ENCODE measurements at places on chromosomes 2 and 18.

DNA sequence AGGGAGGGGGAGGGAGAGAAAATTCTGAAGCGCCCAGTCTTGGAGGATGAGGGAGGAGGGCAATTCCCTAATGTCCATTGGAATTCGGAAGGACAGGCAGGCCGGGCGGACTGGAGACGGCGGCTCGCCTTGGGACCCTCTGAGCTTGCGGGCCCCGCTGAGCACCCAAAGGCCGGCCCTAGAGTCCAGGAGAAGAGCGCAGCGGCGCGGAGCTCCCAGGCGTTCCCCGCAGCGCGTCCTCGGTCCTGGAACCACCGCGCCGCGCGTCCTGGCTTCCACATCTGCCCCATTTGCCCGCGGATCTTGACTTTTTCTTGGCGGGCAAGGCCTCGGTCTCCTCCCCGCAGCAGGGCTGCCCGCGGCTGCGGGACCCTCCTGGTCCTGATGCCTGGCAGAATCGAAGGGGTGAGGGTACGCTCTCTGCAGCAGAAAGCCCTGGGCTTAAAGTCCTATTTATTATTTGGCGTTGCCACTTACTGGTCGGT is 675 bp upstream of the MLPH start:
- DNase-seq, result no peak

DNA sequence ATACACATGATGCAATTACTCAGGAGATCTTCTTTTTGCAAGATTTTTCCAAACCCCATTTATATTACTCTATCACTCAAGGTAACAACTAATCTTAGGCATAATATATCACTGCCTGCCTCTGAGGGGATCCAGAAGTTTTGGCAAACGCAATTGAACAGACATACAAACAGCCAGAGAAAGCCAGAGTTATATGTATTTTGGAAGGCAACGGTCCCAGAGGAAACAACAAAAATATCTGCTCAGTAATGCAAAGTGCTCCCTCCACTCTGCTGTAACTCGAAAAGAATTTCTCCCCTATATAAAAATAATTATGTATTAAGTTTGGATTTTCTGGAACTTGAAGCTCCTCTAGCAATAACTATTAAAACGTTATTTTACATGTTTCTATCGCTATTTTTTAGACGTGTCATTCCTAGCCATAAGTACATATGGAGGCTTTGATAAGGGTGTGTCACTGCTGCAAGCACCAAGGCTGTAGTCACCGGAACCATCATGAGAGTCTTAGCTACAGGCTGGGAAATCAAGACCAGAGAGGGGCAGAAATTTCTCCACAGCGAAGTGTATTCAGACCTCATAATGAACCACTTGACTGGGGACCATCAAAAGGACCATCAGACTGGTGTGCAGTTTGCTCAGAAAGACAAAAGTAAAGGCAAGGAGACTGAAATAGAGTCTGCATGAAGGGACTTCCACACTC is 3.7 kb upstream of the GKN1 start:
- no peak for DNase-seq

DNA sequence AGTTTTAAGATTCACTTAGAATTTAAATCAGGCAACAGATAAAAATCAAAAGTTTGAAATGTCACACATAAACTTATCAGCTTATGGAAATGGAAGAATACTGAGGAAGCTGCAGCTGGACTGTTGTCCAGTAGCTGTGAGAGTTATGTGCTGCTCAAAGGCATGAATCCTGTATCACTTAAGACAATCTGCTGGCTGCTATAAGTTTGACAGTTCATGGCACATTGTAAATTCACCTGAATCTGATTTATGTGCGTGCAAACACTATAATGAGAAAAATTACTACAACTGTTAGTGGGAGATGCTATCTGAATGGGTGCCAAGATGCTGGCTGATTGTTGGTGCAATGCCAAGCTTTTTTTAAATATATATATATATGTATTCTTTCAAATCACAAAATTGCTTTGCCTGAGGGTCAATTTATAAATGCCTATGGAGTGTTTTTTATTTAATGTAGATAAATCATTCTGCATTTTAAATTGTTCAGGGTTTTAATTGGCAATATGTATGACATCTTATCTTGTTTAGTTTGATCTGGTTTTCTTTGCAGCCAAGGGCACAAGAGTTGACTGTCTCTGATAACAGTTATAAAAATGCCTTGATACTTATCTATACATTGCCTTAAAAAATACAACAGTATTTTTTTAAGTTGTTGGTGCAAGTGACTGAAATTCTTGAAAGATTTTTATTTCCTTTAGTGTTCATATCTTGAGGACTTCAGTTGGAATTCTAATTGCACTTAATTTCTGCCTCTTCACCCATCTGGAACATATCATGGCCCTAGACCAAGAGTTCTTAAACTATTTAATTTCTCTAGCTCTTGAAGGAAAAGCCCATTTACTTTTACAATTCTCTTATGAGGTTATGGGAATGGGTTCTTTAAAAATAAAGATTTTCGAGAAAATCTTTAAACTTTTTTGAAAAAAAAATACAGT is 48.7 kb downstream of the CAVIN2 start:
- no peak for DNase-seq

GRCh38 chr2:219731173-219731572 is 103.7 kb downstream of the SLC4A3 start:
- DNase-seq, result no peak

- no peak for DNase-seq
Measured at GRCh38 chr2:216694082-216694825, 1.1 kb downstream of the IGFBP5 start.

GRCh38 chr2:46847726-46848412 is 67.7 kb downstream of the MCFD2 start:
- no peak for DNase-seq

GRCh38 chr2:147358375-147358774 is 486.5 kb upstream of the ACVR2A start:
- no peak for DNase-seq

GRCh38 chr2:152421521-152422370 is 86.8 kb downstream of the FMNL2 start:
- DNase-seq, result no peak

GRCh38 chr2:170500104-170500503 is 215.0 kb upstream of the SP5 start:
- no peak for DNase-seq

DNA sequence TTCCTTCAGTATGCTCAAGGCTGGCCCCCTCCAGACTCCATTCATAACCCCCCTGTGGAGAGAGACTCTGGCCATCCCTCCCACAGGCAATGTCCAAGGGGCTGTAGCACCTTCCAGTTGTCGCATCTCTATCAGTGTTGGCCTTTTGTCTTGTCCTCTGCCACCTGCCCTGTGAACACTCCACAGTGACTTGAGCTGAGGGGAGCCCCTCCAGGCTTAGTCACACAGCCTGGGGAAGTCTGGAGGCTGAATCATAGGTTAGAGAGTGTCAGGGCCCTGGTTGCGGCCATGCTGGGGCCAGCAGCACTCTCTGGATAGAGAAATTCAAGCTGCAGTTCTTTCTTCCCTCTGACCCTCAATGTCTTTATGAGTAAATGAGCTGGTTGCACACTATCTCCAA is 64.7 kb downstream of the GYPC start:
- no peak for DNase-seq

- DNase-seq, result no peak
Measured at GRCh38 chr2:105373895-105374401, 24.9 kb downstream of the FHL2 start.

GRCh38 chr18:34049511-34049910 is 175.2 kb downstream of the NOL4 start:
- DNase-seq, result no peak

GRCh38 chr18:9861933-9862332 is 23.8 kb upstream of the TXNDC2 start:
- no peak for DNase-seq

GRCh38 chr2:156065912-156066311 is 266.6 kb downstream of the NR4A2 start:
- DNase-seq, result no peak

- DNase-seq, result no peak
Measured at GRCh38 chr2:128832946-128833663, 514.4 kb upstream of the HS6ST1 start.

- DNase-seq, result no peak
Measured at GRCh38 chr18:61609131-61609530, 275.9 kb downstream of the CDH20 start.

DNA sequence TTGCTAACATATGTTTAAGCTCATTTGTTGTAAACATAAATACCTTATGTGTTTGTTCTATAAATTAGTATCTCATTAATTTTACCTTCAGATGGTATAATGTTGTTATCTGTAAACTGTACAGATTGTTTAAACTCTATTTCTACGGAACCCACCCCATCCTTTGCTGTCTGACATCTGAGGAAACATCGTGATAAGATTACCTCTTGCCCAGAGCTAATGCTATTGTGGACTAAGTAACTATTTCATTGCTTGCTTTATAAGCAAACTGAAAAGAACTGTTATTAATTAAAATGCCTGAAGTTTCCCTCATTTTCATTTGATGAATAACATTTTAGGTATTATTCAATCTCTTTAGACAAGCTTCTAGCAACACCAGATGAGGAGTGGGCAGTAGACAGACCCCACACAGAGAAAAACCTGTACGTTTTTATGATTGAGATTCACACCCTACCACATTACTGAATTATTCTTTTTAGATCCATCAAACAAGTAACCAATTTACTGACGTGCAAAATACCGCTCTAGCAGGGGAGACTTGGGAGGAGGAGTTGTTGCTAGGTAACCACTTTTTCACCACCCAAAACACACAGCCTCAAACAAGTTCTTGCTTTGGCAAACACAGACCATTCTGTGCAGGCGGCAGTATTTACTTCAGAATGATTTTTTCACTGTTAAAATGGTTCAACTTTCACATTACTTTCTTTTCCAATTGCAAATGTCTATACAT is 1.9 kb upstream of the SYT4 start:
- no peak for DNase-seq

GRCh38 chr2:37659723-37660122 is 11.7 kb downstream of the CDC42EP3 start:
- no peak for DNase-seq

DNA sequence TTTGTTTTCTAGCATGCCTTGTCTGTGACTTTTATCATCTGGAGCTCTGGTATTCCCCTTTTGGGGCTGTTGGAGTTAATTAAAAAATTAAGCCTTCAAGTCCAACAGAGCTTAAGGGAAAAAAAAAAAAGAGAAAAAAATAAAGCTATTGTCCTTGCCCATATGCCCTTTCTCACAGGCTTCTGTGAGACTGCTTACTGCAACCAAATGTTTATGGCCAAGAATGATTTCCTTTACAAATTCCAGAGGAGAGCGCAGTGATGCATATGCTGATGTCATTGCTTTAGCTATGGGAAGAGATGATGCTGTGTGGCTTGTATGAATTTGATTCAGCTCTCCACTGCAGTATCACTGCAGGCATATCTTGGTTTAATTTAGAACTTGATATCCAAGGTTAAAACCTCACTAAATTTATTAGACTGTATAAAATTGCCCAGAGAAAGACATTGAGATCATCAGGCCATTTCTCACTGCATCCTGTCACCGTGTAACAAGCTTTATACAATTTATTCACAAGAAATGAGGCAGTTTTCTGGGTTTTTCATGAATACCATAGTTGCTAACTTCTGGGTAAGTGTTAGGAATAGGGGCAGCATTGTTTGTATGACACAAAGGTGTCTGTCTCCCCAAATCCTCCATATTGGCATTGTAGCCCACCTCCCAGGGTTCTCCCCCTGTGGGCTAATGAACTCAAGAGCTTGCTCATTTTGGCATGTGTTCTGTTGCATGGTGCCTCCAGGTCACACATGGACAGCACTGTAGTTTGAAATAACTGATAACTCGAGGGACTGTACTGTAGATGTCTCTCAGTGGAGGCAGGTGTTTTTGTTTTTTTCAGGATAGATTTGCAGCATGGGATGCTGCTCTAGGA is 85.0 kb downstream of the TANC1 start:
- DNase-seq, result no peak

- DNase-seq, result no peak
Measured at GRCh38 chr18:78431606-78432005, 548.0 kb upstream of the SALL3 start.

DNA sequence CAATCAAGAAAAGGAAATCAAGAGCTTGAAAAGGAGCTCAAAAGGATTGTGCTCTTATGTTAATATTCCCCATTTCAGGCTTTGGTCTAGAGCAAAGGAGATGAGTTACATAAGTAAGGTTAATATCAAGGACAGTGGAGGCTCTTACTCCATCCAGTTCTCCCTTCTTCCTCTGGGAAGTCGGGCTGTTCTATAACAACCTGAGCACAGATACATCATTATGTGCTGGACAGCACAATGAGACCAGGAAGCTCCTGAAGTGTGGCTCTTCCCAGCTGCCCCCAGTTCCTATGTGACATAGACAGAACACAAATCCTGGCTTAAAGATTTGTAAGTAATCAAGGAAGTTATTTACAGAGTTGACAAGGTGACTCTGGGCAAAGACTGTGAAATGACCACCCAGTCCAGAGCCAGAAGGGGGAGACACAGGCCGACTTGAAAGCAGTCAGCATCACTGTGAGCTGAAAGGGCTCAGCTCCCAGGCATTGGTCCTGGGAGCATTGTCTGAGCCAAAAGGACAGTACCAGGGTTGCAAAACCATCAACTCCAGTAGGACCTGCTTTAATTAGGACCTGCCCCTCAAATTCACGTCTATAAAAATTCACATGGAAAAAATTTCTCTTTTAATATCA is 917.6 kb upstream of the ACVR2A start:
- DNase-seq, result no peak

DNA sequence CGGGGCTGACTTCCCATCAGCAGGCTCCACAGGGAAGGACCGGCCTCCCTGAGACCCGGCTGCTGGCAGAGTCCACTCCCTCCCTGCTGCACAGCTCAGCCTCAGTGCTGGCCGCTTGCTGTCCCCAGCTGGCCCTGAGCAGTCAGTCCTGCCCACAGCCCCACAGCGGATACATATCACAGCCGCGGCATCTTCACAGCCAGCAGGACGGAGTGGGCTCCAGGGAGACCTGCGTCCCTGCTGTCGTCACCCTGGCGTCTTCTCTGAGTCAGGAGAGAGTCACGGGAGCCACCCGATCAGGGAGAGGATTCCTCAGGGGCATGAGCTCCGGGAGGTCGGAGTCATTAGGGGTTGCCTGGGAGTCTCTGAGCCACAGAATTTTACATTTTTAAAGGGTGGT is 13.1 kb upstream of the SNTG2 start:
- DNase-seq, result no peak

- no peak for DNase-seq
Measured at GRCh38 chr18:36899289-36899688, 70.4 kb downstream of the KIAA1328 start.

GRCh38 chr2:36376992-36377738 is 21.6 kb downstream of the CRIM1 start:
- no peak for DNase-seq

- DNase-seq, result no peak
Measured at GRCh38 chr2:85265304-85265703, 62.5 kb downstream of the TGOLN2 start.

DNA sequence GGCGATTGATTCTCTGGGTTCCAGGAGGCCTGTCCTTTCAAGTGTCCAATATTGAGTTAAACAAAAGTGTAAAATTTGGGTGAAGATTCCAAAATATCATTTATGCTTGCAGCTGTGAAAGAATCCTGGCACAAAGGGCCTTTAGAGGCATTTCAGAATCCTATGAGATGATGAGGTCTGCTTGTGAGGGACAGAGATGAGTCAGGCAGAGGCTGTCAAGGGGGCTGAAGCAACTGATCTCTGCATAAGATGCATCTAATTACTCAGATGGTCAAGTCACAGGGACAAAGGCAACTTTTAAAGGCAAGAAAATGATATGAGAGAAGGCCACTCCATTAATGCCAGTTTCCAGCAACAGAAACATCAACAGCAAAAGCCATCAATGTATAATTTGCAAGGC is 78.8 kb downstream of the FHOD3 start:
- DNase-seq, result no peak
